ENCODE measurements at places on chromosomes 11 and 22. TPM values are rescaled to one million over a fixed set of nuclear protein-coding genes. Genes with fewer than 3 reads are reported as not detected.

DNA sequence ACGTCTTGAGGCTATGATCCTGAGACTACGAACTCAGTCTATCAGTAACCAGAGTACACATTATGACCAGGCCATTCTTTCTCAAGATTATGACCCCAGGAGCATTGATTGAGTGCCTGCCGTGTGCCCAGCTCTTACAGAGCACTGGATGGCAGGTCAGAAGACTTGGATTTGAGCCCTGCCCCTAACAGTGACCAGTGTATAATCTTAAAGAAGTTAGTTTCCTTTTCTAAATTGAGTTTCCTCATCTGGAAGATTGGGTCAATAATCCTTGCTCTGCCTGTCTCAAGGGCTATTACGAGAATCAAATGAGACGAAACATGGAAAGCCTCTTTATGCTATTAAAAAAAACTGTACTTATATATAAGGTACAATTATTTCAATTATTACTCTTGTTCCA lies 38.2 kb downstream of the SLCO2B1 start:
- no peak for DNase-seq

GRCh38 chr22:40911772-40912171 lies 39.4 kb upstream of the RBX1 start:
- DNase-seq, result peak; percentile 9

BTG4 gene
- total RNA-seq, result 0.33 TPM

DNA sequence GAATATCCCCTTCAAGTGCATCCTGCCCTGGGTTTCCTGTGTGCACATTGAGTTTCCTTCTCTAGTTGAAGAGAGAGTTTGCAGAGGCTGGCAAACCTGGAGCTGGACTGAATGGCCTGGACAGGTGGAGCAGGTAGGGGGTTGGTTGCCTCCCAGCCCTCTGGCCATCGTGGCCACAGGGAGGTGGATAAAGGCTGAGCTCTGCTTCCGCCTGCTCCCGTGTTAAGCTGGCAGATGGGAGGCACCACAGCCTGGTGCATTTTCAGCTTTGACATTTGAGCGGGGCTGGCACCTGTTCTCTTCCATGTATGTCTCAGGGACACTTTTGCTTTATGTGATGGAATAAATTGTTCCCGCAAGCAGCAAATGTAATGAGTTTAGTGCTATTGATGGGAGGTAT lies 11.1 kb downstream of the MICAL2 start:
- DNase-seq, result no peak

OR52I2 gene
- total RNA-seq, result not detected

- DNase-seq, result peak; percentile 89
Observed at GRCh38 chr11:26331911-26332571, at the start of gene ANO3. ANO3 (plus strand) TSS chr11:26332130; CDS start chr11:26332276, 146 bp downstream.

DNA sequence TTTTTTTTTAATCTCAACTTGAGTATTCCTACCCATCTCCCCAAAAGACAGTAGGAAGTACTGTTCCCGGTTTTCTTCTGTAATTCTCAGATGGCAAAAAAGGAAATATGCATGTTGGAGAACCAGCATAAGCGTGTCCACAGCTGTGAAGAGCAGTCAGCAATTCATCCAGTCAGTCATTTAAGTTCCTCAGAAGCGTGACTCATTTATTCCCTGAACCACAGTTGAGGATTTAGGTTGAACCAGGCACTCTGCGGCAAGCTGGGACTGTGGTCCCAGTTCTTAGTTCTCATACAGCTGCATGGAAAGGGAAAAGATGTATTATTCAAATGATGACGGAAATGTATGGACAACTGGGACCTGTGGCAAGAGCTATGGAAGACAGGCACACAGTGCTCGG lies 61.0 kb upstream of the MYO18B start:
- DNase-seq, result peak; percentile 36

DNA sequence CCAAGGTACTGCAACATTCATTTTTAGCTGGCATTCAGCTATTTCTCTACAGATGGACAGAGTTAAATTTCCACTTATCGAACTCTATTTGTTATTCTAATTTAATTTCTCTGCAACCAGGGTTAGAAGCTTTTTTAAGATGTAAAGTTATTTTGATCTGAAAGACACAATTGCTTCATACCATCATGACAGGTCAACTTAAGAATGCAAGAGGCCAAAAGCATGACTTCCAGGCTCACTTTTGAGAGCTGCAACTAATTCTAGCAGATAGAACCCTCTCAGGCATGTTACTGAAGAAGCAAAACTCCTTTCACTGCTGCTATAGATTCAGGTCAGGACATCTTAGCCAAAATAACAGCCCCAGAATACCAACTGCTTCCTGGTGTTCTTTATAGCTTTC lies 86.5 kb upstream of the GALNT18 start:
- no peak for DNase-seq

DNA sequence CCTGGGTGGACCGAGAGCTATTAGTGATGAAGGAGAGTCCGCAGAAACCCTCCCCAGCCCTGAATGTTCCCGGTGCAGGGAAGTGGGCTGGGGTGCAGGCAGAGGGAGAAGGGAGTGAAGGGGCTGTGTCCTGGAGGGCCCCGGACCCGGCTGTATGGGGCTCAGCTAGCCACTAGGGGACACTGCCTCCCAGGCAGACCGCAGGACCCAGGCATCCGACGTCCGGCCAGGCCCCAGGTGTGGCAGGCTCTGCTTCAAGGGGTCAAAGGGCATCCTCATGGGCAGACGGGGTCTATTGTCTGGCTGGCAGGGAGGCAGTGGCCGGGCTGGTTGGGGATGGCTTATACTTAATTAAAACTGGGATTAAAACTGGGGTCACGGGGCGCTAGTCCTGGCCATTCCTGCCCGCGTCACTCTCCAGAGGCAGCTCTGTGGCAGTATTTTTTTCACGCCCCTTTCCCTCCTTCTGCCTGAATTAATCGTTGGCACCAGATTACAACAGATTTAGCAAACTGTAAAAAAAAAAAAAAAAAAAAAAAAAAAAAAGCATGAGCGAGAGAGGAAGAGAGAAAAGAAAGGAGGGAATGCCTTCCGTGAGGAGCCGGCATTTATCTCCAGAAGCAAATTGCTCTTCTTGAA lies 5.1 kb downstream of the FLRT1 start:
- DNase-seq, result no peak

- DNase-seq, result no peak
Observed at GRCh38 chr11:68963779-68964178, 17.0 kb downstream of the MRGPRD start.

DNA sequence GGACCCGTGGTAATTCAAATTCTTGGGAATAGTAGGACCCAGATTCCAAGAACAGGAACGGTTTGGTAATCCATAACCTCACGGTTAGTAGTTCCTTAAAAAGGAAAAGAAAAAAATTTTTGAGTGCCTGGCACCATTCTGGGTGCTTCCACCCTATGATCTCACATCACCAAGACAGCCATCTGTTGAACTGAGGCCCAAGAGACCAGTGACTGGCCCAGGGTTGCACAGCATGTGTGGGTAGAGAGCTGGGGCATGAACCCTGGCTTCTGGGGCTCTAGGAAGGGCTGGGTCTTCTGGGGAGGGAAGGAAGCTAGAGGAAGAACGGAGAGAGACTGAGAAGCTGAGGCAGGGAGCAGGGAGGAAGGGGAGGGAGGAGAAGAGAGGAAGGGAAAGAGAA lies 4.7 kb upstream of the SPI1 start:
- no peak for DNase-seq

All from fibroblast of lung (primary cell).